ENCODE measurements at places on chromosomes 7 and 10.
A peak's percentile ranks its signal among the peaks of the same experiment; 100 is the strongest.

GRCh38 chr10:122706467-122706866 is 6.8 kb upstream of the C10orf120 start:
- DNase-seq = no peak

- no peak for DNase-seq
Measured at GRCh38 chr10:84943541-84943940, 615.2 kb downstream of the CCSER2 start.

DNA sequence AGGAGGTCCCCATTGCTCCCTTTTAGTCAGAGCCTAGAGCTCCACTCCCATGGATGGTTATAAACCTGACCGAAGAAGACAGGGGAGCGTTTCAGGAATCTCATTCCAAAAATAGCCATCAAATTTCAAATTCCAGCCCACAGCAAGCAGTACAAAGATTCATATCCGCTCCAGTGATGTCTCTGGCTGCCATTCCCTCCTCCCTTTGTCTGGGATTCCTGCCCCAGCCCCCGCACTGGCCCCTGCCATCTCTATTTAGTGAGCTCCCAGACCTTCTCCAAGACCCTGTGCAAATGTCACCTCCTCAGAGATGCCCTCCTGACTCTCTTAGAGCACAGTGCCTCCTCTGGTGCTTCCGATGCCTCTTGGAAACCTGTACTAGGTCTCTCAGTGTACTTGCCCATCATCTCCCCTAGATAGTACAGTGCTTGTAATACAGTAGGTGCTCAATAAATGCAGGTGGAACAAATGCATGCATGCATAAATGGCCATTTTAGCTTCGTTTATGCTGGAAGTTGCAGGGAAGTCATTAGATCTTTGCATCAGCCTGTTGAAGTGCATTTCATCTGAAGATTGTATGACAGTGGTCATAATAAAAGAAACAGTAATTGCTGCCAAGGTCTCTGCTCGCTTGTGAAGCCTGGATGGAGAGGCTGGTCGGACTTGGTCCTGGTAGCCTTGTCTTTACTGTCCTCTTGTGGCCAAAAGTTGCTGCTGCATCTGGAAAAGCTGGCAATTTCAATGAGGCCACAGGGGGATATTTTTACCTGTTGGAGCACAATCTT is 32.0 kb upstream of the HABP2 start:
- DNase-seq = no peak

DNA sequence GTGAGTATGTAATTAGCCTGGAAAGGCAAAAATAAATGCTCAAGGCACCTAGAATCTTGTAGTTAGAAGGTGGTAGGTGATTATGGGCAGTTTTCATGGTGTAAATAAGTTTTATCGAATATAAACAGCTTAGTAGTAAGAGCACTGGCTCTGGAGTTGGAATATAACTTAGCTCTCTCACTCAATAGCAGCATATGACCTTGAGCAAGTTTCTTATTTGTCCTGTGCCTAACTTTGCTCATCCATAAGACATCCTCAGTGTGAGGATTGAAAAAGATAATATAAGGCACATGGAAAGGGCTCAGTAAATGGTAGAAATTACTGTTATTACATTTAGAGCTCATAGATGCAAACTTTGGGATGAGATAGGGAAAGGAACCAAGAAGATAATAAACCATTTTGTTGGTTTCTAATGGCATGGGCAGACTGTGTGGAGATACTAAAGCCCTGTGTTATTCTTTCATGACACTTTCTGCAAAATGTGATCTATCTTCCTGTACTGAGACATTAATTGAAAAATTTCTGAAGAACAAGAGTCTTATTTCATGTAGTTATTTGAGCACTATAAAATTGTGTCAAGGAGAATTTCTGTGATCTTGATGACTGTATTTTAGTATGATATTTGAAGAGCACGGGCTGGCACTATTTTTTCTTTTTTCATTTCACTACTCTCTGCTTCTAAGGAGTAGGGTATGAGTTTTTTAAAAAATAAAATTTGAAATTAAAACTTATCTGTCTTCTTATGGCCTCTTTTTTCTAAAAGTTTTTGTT is 3.1 kb downstream of the SLK start:
- no peak for DNase-seq

- no peak for DNase-seq
Measured at GRCh38 chr7:16849296-16850148, 32.3 kb downstream of the AGR3 start.

DNA sequence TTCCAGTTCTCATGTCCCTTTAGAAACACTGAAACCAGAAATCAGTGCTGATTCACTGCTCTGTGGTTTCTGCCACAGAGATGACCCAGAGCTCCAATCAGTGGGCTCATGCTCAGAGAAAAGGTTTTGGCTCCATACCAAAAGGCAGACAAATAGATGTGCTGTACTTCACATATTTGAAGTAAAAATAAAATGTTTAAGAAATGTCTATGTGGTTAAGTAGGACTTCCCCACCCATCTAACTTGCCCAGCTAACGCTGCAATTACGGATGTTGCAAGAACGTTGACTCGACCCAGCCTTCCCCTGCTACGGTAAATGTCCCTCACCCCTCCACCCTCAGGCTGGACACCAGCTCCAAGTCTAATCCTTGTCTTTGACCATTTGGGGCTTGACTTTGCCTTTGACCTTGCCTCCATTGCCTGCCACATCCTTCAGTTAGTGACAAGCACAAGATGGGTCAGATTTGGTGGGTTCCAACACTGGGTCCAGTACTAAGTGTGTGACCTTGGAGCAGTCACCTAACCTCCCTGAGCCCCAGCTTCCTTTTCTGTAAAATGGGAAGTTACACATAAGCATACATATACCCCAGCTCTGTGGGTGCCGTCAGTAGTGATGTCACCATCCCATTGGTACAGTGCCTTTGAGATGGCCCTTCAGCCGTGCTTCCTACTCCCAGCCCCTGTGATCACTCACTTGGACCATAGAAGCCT is 95.8 kb downstream of the CHST15 start:
- peak; percentile 60 for DNase-seq

DNA sequence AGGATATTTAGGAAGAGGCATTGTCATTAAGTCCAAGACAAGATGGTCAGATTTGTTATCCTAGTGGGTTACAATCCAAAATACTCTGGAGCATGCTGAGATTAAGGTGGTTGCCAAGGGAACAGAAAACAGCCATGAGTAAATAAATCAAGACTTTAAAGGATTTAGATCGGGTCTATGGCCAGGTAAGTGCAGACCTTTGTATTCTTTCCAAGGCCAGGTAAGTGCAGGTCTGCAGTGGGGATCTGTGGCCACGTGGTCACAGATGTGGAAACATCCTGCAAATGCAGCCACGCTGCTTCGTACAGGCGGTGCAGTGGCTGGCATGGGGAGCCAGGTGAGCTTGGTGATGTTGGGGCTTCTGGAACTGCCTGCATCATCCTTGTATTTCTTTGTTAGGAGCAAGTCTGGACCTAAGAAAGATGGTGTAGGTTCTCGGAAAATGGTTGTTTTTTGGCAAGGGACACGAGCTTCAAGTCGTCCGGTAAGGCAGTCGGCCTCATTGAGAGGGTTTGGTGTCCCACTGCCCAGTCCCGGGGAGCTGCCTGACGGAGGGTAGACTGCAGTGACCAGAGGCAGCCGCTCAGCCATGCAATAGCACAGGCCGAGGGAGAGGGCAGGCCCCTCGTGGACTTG is 21.8 kb downstream of the ZNF775 start:
- DNase-seq = no peak

DNA sequence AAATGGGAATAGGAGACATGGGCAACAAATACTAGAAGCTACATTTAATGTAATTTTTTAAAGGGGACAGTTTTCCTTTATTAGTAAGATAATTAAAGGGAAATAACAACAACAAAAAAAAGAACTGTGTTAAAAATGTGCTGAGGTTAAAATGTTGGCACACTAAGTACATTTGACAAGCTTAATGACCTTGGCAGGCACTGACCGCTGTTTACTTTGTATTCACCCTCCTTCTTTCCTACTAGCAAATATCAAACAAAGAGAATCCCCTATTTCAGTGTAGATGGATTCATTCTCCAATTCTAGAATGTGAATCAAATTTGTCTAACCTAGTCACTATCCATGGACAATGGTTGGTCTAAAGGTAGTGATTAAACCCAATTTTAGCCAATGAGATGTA is 77.5 kb upstream of the TOMM7 start:
- no peak for DNase-seq

DNA sequence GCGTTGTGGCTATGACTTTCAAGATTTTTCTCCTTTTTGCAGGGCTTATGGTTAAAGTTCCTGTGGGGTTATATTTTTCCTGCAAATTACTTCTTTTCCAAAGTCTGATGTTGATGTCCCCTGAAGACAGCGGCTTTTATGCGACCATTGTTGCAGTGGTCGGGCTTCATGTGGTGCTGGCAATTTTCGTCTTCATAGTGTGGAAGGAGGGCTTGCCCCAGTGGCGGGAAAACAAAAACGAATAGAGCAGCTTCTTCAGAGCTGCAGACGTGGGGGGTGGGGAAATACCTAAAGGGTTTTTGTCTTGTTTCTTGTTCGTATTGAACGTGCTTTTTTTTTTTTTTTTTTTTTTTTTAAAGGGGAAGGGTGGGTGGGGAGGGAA is 53.8 kb downstream of the MCMBP start:
- DNase-seq = no peak

DNA sequence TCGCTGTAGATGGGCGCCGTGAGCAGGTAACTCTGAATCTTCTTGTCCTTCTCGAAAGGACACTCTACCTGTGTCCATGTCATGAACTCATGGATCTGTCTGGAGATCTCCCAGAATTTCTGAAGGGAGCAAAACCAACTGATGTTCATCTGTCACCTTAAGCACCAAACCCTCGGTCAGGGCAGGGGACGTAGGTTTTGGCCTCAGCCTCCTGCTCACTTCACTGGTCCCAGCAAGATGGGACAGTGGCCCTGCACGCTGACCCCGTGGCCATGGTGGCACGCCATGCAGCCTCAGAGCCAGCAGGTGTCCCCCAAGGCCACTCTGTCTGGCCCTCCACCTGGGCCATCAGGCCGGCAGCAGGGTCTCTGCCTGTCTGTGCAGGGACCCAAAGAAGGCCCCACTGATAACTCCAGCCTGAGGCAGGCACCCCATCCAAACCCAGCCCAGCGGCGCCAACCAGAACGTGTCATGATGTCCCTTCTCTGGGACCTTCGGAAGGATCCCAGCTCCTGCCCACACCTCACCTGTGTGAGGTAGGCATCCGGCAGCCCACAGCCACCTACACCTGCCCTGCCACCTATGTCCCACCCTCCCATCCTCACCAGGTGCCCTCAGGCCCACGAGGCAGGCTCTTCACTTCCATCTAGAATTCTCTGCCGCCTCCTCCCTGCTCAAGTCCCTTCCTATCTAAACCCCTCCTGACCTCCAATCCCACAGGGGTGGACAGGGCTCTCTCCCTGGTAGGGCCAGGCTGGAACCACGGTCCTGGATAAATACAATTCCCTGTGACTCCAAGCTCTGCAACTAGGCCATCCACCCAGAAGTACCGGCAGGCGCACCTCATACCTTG is 59.0 kb downstream of the CSGALNACT2 start:
- no peak for DNase-seq

DNA sequence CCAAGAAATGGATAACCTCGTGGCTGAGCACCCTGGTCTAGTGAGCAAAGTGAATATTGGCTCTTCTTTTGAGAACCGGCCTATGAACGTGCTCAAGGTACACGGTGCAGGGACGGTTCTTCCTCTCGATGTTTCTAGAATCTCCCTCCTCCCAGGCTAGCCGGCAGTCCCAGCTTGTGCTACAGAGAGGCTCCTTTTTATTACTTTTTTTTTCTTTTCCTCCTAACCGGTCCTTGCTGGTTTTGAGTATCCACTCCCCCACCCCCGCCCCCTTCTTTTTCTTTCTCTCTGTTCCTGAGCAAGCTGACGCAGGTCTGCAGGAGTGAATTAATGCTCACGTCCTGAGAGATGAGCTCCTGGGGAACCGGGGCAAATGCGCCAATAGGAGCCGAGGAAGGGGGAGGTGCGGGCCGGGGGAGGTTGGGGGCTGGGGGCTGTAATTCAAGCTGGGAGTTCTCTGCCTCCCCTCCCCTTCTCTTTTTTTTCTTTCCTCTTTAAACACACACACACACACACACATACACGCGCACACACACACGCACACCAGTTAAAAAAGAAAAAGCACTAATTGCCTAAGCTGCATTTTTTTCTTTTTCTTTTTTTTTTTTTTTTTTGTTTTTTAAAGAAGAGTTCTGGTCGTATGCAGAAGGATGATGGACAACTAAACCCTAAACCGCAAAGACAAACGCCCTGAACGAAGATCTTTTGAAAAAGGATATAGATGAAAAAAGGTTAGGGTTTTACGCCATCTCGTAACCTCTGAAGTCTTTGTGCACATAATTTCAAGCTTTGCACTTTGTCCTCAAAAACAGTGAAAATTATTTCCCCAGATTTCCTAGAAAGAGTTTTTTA is 6.6 kb downstream of the CPA2 start:
- DNase-seq = no peak

DNA sequence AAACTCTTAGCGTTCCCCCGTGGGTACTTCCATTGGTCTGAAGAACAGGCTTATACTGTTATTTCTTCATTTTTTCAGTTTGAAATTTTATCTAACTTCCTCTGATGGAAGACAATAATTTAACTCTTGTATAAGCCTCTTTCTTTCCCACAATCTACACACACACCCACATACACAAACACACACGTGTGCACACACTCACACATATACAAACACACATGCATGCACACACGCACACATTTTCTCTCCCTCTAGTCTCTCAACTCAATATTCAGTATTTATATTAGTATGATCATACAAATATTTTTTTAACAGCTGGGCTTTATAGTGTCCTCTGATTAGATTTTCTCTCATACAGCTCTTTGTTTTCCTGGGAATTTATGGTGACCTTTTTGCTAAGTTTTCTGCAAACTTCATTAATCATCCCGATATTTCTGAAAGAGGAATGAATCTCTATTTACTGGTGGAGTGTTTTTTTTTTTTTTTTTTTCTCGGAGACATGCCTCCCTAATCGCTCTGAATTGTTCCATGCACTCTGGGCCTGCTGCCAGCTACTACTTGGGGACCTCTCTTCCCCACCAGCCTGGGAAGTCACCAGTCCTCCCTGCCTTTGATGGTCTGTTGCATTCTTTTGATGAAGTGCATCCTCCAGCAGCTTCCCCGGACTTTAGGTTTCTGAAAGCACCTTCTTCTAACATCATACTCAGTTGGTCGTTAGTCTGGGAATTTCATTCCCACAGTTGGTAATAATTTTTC is 75.5 kb downstream of the ZNF777 start:
- no peak for DNase-seq

GRCh38 chr7:68893411-68893810 is 704.9 kb upstream of the AUTS2 start:
- DNase-seq = no peak

DNA sequence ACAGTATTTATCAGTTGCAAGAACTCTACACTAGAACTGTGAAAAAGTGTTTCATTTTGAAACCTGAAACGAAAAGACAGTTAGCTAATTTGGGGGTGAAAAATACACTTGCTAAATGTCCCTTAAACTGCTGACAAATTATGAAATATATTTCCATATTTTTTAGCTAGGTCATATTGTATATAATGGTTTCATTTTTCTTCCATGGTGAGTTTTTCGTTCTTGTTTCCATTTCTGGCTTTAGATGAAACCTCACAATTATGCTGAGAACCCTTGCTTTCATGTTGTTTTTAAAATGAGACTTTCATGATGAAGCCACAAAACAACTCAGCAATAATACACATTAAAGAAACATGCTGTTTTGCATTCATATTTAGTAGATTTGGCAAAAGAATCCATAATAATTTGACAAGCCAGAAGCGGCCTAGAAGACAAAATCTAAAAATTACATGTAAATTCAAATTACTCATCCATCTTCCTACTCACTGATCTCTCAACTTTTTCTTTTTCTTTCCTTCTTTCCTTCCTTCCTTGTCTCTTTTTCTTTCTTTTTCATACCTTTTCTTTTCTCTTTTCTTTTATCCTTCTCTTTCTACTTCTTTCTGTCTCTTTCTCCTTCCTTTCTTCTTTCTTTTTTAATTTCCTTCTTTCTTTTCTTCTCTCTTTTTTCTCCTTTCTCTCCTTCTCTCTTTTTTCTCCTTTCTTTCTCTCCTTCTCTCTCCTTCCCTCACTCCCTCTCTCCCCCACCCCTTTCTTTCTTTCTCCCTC is 46.5 kb upstream of the ITGB8 start:
- DNase-seq = no peak
